A673 (cell line): ENCODE measurements at places on chromosomes 12 and 14.

DNA sequence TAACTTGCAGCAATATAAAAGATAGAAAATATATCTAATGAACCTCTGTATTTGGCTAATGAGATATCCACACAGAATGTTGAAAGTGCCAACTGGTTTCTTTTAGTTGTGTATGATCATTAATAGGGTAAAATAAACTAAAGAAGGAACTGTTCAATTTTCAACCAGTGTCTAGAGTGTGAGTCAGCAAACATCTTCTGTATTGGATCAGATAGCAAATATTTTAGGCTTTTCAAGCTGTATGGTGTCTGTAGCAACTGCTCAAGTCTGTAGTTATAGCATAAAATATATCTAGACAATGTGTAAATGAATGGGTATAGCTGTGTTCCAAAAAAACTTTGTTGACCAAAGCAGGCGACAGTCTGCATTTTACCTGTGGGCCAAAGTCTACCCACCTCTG, 23.5 kb upstream of the NOVA1 start:
- DNase-seq: no peak

DNA sequence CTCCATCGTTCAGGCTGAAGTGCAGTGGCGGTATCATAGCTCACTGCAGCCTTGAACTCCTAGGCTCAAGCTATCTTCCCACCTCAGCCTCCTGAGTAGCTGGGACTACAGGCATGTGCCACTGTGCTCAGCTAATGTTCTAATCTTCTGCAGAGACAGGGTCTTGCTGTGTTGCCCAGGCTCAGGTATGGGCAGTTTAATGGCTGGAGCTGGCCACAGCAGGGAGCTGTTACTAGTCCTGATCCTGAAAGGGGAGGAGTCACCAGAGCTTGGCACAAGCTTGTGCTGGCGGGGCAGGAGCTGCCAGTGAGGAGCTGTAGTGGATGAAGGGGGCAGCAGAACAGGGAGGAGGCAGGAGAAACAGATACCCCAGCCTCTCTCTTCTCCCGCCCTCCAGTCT, 10.6 kb downstream of the TMEM120B start:
- DNase-seq: no peak

- DNase-seq: peak; percentile 37
Measured at GRCh38 chr12:111401167-111401605, 4.5 kb upstream of the SH2B3 start.

DNA sequence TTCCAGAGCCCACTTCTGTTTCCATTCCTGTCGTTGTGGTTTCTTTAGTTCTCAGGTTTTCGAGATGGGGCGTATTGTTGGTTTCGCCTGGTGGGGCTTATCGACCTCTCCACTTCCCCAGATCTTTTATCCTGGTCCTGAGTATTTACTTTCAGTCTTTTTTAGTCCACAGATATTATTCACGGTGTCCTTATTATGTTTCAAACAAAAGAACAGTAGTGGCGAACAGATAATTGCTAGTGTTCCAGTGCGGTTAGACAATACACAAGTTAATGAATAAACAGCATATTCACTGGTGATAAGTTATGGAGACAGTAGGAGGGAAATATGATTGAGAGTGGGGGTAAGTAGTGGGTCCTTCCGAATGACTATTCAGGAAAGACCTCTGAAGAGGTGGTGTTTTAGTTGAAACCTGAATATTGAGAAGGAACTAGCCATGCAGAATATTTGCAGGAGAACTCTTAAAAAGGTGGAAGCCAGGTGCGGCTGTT, 668 bp downstream of the TMEM260 start:
- DNase-seq: peak; percentile 15
